PC-3 (cell line): ENCODE measurements at places on chromosomes 3 and 15. TPM values are rescaled to one million over a fixed set of nuclear protein-coding genes. Genes with fewer than 3 reads are reported as not detected.

Gene PPM1L
- total RNA-seq: 2.4 and 7.0 TPM in 2 replicates

Gene C3orf52
- total RNA-seq: 14.8 and 16.7 TPM in 2 replicates

Gene MOBP
- not detected in 2 replicates for total RNA-seq

Gene IQCF5
- total RNA-seq: not detected in 2 replicates

GRCh38 chr3:53236112-53236841 lies 19.5 kb downstream of the TKT start:
- peaks cover 33% of the 10 kb centered on the region for H3K4me1 ChIP-seq
- DNase-seq: peak; percentile 83
- H3K27me3 ChIP-seq: no peaks in the 10 kb centered on the region
- H3K36me3 ChIP-seq: peaks cover 86% of the 10 kb centered on the region
- H3K4me3 ChIP-seq: no peak overlapping the region
- H3K27ac ChIP-seq: peak overlapping the region; percentile 91

GRCh38 chr3:36302626-36303025 lies 77.7 kb upstream of the STAC start:
- DNase-seq: no peak
- H3K4me1 ChIP-seq: 0 out of 2 replicates have a peak, but pooled peaks cover 5% of the 10 kb centered on the region
- H3K27ac ChIP-seq: no peak overlapping the region

- no peaks in the 10 kb centered on the region for H3K36me3 ChIP-seq
- DNase-seq: no peak
- no peaks in the 10 kb centered on the region for H3K27me3 ChIP-seq
- H3K4me3 ChIP-seq: no peak overlapping the region
Observed at GRCh38 chr15:57663262-57663661, 43.3 kb upstream of the POLR2M start.
